ENCODE measurements at places on chromosomes 3 and 15. TPM values are rescaled to one million over a fixed set of nuclear protein-coding genes. Genes with fewer than 3 reads are reported as not detected.

- DNase-seq: no peak
- peaks cover 15% of the 10 kb centered on the region for H3K4me1 ChIP-seq
- H3K27ac ChIP-seq: no peak overlapping the region
- H3K36me3 ChIP-seq: peaks cover 57% of the 10 kb centered on the region
Measured at GRCh38 chr15:74025436-74025835, 30.9 kb downstream of the PML start.

TF gene
- total RNA-seq: 0.21 TPM

- H3K4me1 ChIP-seq: no peaks in the 10 kb centered on the region
- no peak overlapping the region for H3K4me3 ChIP-seq
- no peak for DNase-seq
- no peaks in the 10 kb centered on the region for H3K36me3 ChIP-seq
- no peak overlapping the region for H3K27ac ChIP-seq
Measured at GRCh38 chr15:23690450-23690852, 3.3 kb upstream of the NDN start.

DNA sequence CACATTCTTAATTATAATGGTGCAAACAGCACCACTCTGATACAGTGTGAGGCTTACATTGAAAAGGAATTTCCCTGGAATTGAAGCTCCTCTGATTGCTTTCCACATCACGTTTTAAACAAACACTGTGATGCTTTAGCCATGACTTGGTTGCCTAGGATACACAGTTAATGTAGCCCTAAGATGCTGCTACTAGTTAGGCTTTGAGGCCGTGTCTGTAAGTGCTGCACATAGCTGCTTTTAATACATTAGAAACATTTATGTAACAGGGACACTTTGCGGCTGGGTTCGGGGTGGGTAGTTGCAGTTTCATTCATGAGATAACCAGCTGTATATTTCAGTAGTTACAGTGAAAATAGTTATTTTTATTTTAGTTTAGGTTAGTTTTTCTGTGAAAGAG is 334.7 kb downstream of the NLGN1 start:
- no peaks in the 10 kb centered on the region for H3K27me3 ChIP-seq
- H3K4me1 ChIP-seq: no peaks in the 10 kb centered on the region
- H3K4me3 ChIP-seq: no peak overlapping the region
- H3K36me3 ChIP-seq: no peaks in the 10 kb centered on the region
- H3K27ac ChIP-seq: no peak overlapping the region

- no peak for DNase-seq
- no peaks in the 10 kb centered on the region for H3K4me1 ChIP-seq
- H3K36me3 ChIP-seq: no peaks in the 10 kb centered on the region
- H3K27me3 ChIP-seq: peaks cover 15% of the 10 kb centered on the region
- no peak overlapping the region for H3K27ac ChIP-seq
Measured at GRCh38 chr3:137103739-137104138, 146.0 kb downstream of the IL20RB start.

DNA sequence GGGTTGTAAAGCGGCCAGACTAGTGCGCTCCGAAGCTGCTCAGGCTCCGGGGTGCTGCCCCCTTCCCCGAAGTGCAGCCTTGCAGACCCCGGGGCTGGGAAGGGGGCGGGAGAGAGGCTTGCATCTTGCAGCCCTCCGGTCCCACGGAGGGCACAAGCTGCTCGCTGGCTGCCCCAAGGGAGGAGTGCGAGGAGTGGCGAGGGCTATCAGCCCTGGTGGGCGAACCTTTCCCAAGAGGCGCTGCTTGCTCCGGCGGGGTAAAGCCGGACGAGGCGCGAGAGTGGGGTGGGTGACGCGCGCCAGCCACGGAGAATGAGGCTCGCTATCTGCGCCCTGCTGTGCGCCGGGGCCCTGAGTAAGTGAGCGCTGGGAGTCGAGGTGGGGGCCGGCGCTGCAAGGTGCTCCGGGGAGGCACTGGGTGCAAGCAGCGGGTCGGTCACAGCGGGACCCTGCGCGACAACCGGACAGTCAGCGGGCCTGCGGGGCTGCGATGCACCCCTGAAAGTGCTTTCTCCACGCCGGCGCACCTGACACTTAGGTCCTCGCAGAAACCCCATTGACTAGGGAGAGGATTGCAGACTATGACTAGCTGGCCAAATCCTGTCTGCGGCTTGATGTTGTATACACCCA is 12.7 kb upstream of the TOPBP1 start:
- no peak overlapping the region for H3K4me3 ChIP-seq
- DNase-seq: no peak
- H3K27ac ChIP-seq: no peak overlapping the region
- peaks cover 2% of the 10 kb centered on the region for H3K4me1 ChIP-seq
- peaks cover 68% of the 10 kb centered on the region for H3K27me3 ChIP-seq
- no peaks in the 10 kb centered on the region for H3K36me3 ChIP-seq

DNA sequence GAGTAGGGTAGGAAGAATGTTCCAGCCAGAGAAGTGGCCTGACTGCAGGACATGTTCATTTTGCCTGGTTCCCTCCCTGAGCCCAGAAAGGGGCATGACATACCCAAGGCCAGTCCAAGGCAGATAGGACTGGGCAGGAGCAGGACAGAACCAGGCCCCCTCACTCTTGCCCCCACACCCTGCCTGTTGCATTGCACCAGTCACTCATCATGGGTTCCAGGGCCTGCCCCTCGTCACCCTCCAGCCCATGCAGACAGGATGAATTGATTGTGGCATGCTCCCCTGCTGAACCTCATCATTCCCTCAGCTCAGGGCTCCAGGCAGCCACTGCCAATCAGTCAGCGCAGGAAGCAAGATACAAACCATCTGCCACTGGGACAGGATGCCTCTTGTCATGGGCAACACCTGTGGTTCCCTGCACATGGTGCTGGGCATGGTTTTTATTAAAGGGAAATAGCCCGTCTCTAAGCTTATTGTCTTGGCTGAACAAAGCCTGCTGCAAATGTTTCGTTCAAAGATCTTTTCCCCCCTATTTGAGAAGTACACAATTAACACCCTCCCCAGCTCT is 48.9 kb downstream of the RASGRF1 start:
- no peak for DNase-seq
- H3K36me3 ChIP-seq: no peaks in the 10 kb centered on the region
- no peaks in the 10 kb centered on the region for H3K4me1 ChIP-seq

DNA sequence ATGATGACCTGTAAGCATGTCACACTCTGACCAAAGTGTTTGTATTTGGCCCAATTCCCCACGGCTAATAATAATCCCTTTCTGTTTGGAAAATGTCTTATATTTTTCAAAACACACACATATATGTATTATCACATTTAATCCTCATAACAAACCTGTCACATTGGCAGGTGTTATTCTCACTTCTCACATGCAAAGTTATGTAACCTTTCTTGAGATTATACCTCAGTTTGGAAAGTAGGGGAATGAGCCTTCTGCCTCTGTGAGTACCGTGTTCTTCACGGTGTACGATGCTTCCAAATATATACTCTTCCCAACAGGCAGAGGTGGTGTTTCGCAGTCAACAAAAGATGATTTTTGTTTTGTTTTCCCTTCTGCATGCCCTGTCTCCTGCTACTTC is 205.6 kb downstream of the TP63 start:
- H3K36me3 ChIP-seq: no peaks in the 10 kb centered on the region
- H3K4me1 ChIP-seq: peaks cover 10% of the 10 kb centered on the region
- no peak overlapping the region for H3K4me3 ChIP-seq
- DNase-seq: no peak
- H3K27ac ChIP-seq: no peak overlapping the region
- H3K27me3 ChIP-seq: no peaks in the 10 kb centered on the region

TIPARP gene
- 66.0 TPM for total RNA-seq

DNA sequence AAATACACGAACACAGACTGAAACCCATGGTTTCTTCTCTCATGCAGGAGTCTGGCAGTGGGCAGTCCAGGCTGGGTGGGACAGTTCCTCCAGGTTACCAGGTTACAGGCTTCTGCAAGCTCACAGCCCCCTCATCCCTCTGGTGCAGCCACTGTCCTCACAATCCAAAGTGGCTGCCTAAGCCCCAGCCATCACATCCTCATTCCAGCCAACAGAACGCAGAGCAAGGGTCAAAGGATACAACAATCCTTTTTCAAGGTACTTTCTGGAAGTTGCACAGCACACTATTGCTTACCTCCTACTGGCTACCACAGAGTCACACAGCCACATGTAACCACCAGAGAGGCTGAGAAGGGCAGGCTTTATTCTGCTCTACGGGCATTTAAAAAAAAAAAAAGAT is 154.6 kb downstream of the NUP210 start:
- no peaks in the 10 kb centered on the region for H3K27me3 ChIP-seq
- no peak overlapping the region for H3K27ac ChIP-seq
- DNase-seq: no peak
- H3K4me1 ChIP-seq: peaks cover 7% of the 10 kb centered on the region

DNA sequence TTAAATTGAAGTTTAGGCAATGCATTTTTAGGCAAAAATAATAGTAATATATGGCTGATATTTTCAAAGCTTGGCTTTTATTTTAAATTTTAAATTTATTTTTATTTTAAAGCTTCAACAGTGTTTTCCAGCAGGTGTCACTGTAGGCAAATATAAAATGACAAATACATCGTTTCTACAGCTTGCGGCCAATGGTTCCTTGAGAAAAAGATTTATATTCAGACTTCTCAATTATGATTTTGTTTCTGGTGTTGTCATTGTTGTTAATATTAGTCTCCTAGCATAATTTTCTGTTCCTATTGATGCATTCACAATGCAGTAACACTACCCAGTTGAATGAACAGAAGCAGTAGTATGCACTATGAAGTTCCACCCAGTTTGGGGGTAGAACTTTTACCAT is 220.7 kb upstream of the DNAJC19 start:
- no peaks in the 10 kb centered on the region for H3K36me3 ChIP-seq
- no peak overlapping the region for H3K27ac ChIP-seq
- DNase-seq: no peak
- H3K4me1 ChIP-seq: no peaks in the 10 kb centered on the region
- no peak overlapping the region for H3K4me3 ChIP-seq

DNA sequence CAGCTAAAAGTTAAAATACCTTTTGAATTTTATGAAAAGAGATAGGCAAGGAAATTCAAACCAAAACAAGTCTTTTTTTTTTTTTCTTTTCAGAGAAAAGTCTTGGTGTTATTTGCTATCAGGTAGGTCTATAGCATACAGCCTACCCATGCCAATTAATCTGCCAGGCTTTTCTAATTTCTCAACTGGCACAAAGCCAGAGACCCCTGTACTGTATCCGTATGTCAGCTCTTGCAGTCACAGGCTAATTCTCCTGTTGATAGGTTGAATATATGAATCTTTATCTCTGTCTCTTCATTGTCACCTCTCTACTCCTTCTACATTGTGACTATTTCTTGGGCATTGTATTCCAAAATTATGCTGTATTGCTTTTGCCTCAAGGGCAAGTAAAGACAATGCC is 133.4 kb downstream of the IL5RA start:
- peaks cover 1% of the 10 kb centered on the region for H3K4me1 ChIP-seq
- no peak overlapping the region for H3K4me3 ChIP-seq
- H3K27me3 ChIP-seq: peaks cover 3% of the 10 kb centered on the region
- no peaks in the 10 kb centered on the region for H3K36me3 ChIP-seq

DNA sequence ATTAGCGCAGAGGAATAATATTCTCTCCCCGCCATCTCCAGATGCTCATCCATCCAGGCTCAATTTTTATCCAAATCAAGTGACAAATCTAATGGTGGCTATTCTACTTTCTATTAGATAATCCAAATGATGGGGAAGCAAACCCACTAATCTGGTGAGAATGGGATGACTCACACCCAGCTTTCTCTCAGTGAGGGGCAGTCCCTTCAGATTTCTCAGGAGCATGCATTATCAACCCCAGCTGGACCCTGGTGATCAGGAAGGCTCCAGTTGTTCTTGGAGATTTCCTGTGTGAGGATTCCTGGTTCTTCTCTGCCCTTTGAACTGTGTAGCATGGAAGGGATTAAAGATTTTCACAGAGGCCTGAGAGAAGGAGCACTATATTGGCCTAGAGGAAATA is 358.0 kb downstream of the WDR72 start:
- no peaks in the 10 kb centered on the region for H3K27me3 ChIP-seq
- H3K36me3 ChIP-seq: no peaks in the 10 kb centered on the region
- no peak overlapping the region for H3K4me3 ChIP-seq
- no peaks in the 10 kb centered on the region for H3K4me1 ChIP-seq
